ENCODE measurements at places on chromosomes 3 and 15.

- DNase-seq = no peak
Observed at GRCh38 chr3:119726909-119727308, 24.1 kb downstream of the CFAP91 start.

DNA sequence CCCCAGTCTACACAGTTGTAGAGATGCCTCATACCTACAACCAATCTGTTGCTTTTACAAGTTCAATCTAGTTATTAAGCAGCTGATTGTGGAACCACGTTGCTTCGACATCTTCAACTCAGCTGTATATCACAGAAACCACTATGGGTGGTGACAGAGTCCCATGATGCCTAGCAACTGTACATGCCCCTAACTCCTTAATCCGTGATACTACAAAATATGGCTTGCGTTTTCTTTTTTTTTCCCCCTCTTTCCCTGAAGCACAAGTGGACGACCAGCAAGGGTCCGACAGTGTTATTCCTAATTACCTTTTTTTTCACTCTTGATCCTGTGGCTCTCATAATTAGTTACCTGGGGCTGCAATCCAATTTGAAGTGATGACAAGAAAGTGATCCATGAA is 478.6 kb downstream of the FOXP1 start:
- DNase-seq = no peak

DNA sequence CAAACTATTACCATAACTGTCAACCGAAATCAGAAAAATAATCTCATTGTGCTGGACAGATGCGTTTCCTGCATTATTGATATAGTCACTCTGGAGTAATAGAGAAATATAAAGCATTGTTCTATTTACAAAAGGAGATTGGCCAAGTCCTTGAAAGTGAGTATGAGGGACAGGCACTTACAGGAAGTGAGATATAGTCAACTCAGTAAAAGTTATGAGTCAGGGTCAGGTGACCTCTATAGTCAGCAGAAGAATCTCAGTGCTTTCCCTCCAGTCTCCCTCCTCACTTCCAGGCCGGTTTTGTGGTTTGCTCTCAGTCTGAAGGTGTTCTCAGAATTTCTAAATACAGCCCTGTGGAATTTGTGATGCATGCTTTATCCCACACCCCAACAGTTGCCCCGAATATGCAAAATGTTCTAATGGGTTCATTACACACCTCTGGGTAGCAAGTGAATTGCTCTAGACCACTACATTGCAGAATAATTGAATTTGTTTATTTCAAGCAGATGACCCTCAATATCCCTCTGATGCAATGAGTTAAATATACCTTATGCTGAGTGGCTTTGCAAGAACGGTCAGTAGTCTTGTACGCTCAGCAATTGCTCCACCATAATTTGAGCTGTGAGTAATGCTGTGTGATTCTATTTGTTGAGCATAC is 787.7 kb downstream of the MCTP2 start:
- no peak for DNase-seq

- no peak for DNase-seq
Observed at GRCh38 chr3:153484842-153485241, 322.8 kb downstream of the RAP2B start.

DNA sequence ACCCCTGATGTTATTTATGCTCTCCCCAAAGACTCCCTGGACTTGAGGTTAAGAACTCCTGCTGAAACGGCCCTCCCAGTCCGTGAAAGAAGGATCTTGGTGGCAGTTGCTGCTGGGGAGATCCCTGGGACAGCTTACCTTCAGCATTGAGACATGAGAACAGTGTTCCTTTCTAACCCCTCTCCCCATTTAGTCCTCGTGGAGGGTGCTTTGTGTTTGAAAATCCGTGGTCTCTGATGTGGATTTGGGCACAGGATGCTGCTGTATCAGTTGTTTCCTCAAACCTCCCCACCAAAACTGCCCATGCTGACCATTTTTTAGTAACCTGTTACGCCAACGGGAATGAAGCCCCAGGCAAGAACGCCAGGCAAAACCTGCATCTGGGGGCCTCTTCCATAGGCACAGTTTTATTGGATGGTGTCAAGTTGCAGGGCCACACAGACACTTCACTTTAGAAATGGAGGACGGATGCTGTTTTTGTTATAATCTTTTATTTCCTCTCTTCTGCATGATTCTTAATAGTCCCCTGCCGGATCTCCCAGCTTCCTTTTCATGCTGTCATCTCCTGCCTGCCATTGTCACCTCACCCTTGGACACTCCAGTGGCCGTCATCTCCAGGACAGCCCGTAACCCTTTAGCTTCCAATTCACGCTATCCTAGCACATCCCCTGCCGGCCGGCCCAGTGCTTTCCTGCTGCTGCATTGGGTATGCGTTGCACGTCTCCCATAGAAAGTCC is 31.7 kb upstream of the CEMIP start:
- DNase-seq = no peak

GRCh38 chr3:172213200-172213599 is 173.8 kb downstream of the FNDC3B start:
- no peak for DNase-seq

GRCh38 chr3:119304201-119304713 is 10.1 kb downstream of the ARHGAP31 start:
- no peak for DNase-seq

- no peak for DNase-seq
Observed at GRCh38 chr3:195247086-195247862, 23.7 kb downstream of the XXYLT1 start.

DNA sequence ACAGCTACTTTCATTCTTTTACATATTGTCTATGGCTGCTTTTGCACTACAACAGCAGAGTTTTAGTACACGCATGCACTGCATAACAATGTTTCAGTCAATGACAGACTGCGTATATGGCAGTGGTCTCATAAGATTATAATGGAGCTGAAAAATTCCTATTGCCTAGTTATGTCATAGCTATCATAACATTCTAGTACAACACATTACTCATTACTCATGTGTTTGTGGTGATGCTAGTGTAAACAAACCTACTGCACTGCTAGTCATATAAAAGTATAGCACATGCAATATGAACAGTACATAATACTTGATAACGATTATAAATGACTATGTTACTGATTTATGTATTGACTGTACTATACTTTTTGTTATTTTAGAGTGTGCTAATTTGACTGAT is 47.9 kb downstream of the QTRT2 start:
- DNase-seq = no peak

- DNase-seq = no peak
Observed at GRCh38 chr15:80411788-80412288, 7.7 kb downstream of the ARNT2 start.

DNA sequence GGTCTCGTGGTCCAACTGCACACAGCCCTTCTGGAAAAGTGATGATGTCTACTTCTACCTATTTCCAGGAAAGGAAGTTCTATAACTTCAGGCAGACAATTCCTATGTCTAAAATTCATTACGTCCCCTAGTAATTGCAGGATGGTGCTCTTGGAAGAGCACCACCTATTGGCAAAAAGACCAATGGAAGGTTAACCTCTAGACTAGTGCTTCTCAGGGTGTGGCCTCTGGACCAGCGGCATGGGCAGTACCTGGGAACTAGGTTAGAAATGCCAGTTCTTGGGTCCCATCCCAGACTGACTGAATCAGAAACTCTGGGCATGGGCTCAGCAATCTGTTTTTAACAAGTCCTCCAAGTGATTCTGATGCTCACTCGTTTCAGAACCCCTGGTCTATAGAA is 258.3 kb upstream of the ICE2 start:
- DNase-seq = no peak

- DNase-seq = no peak
Observed at GRCh38 chr15:63200464-63201249, 11.3 kb downstream of the RAB8B start.

DNA sequence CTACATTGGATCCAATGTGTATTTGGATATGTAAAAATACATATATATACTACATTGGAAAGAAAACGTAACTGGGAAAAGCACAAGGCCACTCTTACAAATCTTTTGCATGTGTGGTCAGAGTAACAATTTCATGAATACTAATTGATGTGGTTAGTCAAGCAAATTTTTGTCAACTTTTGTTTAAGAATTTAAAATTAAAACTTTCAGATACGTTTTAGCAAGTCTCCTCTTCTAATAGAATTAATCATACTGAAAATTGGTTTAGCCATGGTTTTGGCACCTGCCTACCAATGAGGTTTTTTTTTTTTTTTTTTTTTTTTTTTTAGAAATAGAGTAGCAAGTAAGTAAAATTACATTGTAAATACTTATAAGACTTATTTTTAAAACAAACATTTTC is 153.0 kb upstream of the CGNL1 start:
- DNase-seq = no peak

- no peak for DNase-seq
Observed at GRCh38 chr15:42141246-42141645, 15.2 kb downstream of the PLA2G4F start.

- no peak for DNase-seq
Observed at GRCh38 chr15:65406424-65407000, 16.2 kb downstream of the IGDCC4 start.

DNA sequence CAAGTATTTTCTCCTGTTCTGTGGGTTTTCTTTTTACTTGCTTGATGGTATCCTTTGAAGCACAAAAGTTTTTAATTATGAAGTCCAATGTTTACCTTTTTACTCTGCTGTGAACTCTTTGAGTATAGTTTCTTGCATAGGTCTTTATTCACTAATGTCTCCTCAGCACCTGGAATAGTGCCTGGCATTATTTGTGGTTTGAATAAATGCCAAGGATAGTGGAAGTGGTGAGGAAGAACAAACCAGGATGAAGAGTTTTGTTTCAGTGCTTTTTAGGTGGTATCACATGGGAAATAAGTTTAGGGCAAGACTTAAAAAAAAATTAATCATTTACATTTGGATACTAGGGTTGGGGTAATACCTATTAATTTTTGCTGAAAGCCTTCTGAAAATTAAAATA is 25.7 kb downstream of the GPD1L start:
- DNase-seq = no peak

- no peak for DNase-seq
Observed at GRCh38 chr15:101438482-101439284, 50.8 kb downstream of the PCSK6 start.

DNA sequence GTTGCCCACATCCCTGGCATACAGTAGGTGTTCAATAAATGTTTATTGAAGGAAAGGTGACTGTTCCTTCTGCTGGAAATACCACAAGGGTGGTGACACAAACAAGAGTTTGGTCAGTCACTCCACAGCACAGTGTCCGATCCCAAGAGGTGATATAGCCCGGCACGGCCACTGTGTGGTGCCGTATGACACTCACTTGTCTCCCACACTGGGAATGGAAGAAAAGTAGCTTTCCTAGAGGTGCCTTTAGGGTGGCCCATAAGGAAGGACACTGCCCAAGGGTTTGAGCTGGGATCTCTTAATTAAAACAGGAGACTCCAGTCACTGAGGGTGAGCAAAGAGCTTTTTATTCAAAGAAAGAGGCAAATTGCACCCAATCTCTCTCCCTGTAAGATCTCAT is 40.5 kb downstream of the TGM4 start:
- no peak for DNase-seq

DNA sequence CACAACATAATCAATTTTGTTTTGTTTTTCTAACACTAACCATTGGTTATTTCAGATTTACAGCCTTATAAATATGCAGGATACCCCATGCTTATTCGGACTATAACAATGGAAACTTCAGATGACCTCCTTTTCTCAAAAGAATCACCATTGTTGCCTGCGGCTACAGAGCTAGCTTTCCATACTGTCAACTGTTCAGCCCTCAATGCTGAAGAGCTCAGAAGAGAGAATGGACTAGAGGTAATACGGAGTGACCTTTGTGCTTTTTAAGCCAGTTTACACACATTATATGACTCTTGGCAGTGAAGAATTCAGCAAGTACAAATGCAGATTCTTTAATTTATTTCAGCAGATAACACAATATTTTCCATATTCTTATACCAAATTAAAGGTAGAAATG is 81.8 kb downstream of the DNAJC13 start:
- no peak for DNase-seq

DNA sequence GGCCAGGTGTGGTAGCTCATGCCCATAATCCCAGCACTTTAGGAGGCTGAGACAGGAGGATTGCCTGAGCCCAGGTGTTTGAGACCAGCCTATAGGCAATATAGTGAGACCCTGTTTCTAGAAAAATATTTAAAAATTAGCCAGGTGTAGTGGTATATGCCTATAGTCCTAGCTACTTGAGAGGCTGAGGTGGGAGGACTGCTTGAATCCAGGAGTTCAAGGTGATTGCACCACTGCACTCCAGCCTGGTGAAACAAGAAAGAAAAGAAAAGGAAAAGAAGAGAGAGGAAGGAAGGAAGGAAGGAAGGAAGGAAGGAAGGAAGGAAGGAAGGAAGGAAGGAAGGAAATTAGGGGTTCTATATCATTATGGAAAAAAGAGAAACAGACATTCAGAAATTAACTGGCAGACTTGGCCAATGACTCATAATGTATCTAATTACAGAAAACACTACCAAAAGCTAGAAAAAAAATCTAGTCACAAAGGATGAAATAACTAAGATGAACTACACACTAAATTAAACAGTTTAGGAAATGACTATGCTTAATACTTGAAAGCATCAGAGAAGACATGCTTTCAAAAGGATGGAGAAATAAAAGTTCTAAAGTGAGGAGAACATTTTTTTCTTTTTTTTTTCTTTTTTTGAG is 45.4 kb upstream of the TERB2 start:
- no peak for DNase-seq

- no peak for DNase-seq
Observed at GRCh38 chr3:62368705-62369475, 4.5 kb downstream of the FEZF2 start.

DNA sequence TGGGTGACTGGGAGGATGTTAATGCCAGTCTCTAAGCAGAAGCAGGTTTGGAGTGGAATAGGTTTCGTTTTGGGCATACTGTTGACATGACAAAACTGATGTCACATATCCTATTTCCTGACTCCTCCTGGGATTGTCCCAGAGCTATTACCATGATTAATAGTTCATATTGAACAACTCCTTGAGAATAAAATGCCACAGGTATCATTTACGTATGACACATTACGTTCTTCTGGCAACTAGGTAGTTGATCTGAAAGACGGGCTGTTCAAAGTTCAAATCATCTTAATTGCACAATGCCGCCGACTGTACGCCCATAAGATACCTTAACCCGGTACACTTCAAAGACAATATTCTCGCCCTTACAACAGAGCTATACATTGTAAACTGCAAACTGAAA is 1.4 kb upstream of the RAB5A start:
- no peak for DNase-seq

GRCh38 chr15:78695854-78696253 is 54.8 kb upstream of the CHRNB4 start:
- no peak for DNase-seq

GRCh38 chr3:171967137-171967783 is 72.1 kb upstream of the FNDC3B start:
- no peak for DNase-seq

DNA sequence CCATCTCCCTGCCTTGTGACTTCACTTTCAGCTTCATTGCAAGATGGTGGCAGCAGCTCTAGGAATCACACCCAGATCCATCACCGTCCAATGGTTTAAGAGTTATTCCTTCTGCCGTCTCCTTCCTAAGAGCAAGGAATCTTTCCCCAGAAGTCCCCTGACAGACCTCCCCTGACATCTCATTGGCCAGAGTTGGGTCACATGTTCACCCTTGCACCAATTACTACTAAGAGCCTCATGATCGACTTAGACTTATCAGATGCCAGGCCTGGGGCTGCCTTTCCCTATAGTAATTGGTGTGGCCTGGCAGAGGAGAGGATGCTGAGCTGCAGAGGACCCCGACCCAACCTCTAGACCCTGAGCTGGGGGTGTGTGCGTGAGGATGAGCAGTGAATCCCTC is 31.8 kb upstream of the RASGRF1 start:
- DNase-seq = no peak

Data from T-helper 17 cell (primary cell).